ENCODE measurements at places on chromosomes 2 and 18. TPM values are rescaled to one million over a fixed set of nuclear protein-coding genes. Genes with fewer than 3 reads are reported as not detected.

- DNase-seq: no peak
Observed at GRCh38 chr18:67217551-67218166, 298.9 kb downstream of the DSEL start.

DNA sequence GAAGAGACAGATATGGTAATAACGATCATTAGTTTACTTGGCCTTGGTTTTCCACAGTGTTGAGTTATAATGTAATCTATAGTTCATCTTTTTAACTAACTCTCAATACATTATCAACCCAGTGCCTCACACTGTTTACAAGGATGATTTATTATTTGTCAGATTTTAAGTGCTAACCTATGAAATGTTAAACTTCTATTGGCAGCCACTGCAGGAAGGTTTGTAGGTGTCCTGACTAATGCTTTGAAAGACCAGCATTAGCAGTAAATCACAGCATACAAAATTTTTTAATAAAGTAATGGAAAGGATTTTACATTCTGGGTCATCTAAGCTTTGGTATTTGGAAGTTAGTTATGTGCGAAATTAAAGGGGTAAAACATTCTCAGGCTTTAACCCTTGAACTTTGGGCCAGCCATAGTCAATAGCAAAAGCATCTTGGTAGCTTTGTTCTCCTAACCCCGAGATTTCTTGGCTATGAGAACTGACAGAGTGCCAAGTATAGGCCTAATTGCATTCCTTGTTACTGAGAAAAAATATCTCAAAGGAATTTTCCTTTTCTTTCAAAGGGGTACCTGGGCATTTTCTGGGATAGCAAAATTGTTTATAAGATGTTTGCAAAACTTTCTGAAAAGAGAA is 30.6 kb downstream of the SPATS2L start:
- DNase-seq: no peak

GRCh38 chr2:164189851-164190250 is 431.4 kb downstream of the GRB14 start:
- DNase-seq: no peak

The IL1RN gene
- total RNA-seq: not detected

DNA sequence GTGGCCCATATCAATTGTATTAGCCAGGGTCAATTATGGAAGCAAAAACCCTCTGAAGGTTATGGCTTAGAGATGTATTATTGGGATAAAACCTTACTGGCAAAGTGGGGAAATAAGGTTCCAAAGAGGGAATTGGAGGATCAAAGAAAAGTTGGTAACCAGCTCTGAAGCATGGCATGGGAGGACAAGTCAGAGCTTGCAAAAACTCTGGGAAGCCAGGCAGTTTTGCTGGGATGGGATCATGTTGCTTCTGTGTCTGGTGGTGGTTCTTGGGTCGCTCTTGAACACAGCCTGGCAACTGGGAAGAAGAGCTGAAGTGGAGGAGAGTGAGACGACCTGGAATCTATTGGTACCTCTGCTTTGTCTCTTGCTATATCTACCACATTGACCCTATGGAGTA is 162.6 kb downstream of the PMAIP1 start:
- no peak for DNase-seq

DNA sequence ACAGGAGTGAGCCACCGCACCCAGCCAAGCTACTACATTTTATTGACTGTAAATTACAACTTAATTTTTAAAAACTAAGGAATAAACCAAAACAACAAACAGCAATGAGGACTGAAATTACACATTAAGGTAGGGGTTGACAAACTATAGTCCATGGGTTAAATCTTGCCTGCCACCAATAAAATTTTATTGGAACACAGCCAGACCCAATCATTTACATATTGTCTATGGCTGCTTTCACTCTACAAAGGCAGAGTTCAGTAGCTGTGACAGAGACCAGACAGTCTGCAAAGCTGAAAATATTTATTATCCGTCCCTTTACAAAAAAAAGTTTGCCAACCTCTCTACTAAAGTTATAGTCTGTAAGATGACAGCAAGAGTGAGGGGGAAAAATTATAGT is 24.3 kb upstream of the UGP2 start:
- no peak for DNase-seq

The HS1BP3 gene
- 16.5 TPM for total RNA-seq

- DNase-seq: no peak
Observed at GRCh38 chr2:157106950-157107349, 150.6 kb upstream of the GALNT5 start.

GRCh38 chr2:55922291-55922907 is 1.2 kb downstream of the EFEMP1 start:
- DNase-seq: no peak

The RNF152 gene
- 28.6 TPM for total RNA-seq

- no peak for DNase-seq
Observed at GRCh38 chr18:3520230-3521085, 70.5 kb downstream of the TGIF1 start.

DNA sequence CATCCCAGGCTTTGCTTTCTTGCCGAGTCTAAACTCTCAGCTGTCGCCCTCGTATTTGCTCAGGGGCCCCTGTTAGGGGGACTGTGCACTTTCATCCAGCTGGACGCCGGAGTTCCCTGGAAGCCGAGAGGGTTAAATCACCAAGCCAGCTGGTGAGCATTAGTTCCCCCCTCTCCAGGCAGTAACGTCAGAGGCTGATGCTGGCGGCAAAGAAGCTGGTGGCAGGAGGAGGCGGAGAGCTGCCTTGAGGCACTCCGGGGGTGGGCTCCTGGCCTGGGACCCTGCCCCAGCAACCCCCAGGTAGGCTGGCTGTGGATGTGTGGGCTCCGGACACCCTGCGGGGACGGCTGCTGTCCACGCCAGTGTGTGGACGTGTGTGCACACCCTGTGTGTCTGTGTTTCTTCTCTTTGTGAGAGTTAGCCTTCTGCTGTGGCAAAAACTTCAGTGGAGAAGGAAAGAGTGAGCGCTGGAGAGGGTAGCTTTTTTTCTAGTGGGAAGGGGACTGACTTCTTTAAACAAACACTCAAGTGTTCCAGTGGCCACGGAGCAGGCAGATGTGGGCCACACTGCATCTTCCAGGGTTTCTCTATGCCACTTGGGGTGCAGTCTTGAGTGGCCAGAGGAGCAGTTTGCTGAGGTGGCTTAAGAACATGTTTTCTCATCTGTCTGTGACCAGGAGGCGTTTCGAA is 84.7 kb downstream of the GLI2 start:
- DNase-seq: no peak

DNA sequence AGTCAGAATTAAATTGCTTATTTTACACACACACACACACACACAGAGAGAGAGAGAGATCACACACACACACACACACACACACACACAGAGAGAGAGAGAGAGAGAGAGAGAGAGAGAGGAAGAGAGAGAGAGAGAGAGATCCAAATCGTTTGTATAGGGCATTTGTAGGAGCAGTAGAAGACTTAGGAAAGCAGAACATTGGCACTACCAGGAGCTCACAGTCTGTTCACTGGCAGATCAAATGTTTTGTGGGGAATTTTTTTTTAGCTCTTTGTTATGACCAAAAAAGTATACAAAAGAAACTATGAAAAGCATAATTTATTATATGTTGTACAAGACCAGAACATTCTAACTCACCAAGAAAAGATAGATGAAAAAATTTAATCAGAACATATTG is 81.8 kb downstream of the MBD5 start:
- no peak for DNase-seq
